ENCODE measurements at places on chromosomes 4 and X. TPM values are rescaled to one million over a fixed set of nuclear protein-coding genes. Genes with fewer than 3 reads are reported as not detected.
A peak's percentile ranks its signal among the peaks of the same experiment; 100 is the strongest.

GRCh38 chrX:136397001-136397400 lies 90.7 kb upstream of the BRS3 start:
- H3K27me3 ChIP-seq = no peaks in the 10 kb centered on the region
- DNase-seq = no peak
- H3K27ac ChIP-seq = no peak overlapping the region
- H3K4me3 ChIP-seq = no peak overlapping the region
- H3K4me1 ChIP-seq = no peaks in the 10 kb centered on the region

- H3K27me3 ChIP-seq = no peaks in the 10 kb centered on the region
- peaks cover 21% of the 10 kb centered on the region for H3K4me1 ChIP-seq
- H3K27ac ChIP-seq = no peak overlapping the region
- DNase-seq = no peak
Measured at GRCh38 chrX:17798921-17799320, 61.6 kb downstream of the SCML1 start.

DNA sequence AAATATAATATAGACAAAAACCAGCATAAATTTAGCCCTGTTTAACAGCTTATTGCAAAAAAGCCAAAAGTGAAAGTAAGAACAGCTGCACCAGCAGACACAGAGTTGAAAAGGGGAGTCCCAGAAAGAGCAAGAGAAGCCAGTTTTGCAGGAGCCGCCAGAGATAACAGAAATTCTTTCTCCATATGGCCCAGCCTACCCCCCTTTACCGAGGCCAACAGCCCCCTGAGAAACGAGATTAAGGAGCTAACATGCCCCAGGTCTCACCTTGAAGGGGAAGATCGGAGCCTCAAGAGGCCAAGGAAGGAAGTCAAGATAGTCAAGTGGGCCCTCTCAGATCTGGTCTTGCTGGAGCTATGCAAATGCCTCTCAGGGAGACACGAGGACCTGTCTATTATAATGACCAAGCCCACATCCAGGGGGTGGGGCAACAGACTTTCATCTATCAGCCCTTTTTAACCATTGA lies 4.8 kb downstream of the ACOX3 start:
- H3K4me3 ChIP-seq = peak overlapping the region; percentile 34
- H3K4me1 ChIP-seq = peaks cover 30% of the 10 kb centered on the region
- no peaks in the 10 kb centered on the region for H3K36me3 ChIP-seq
- DNase-seq = no peak
- no peak overlapping the region for H3K27ac ChIP-seq

DNA sequence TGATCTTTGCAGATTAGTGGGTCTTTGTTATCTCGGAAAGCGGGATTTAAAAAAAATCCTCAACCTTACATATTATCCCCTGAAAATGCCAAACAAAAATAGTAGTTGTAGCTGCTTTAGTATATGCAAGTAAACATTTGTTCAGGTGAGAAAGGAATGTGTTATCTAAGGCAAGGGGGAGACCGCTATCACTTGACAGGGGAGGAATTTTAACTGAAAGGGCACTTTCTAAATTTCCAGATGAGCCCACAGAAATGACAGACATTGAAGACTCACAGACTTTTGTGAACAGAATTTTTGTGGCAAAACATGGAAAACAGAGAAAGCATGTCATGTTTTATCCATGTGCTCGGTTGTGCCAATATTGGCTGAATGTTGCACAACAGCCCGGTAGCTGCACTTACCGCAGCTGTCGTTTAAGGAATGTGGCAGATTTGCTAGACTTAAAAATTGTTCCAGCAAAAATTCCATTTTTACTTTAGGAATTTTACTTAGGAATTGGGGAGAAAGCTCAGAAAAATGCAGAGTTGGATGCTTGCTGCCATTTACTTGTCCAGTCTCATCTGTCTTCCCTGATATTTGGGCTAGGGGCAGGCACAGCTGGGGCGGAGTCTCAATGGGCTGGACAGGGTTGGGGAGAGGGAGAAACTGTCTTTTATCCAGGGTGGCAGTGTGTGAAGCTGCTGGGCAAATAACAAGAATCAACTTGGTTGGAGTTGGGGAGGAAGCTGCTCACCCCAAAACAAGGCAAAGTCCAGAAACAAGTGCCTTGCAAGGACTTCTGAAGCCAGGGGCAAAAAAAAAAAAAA lies 94.6 kb upstream of the RPS6KA3 start:
- no peak overlapping the region for H3K27ac ChIP-seq
- H3K36me3 ChIP-seq = no peaks in the 10 kb centered on the region
- H3K4me3 ChIP-seq = no peak overlapping the region
- no peaks in the 10 kb centered on the region for H3K27me3 ChIP-seq
- H3K4me1 ChIP-seq = peaks cover 24% of the 10 kb centered on the region

DNA sequence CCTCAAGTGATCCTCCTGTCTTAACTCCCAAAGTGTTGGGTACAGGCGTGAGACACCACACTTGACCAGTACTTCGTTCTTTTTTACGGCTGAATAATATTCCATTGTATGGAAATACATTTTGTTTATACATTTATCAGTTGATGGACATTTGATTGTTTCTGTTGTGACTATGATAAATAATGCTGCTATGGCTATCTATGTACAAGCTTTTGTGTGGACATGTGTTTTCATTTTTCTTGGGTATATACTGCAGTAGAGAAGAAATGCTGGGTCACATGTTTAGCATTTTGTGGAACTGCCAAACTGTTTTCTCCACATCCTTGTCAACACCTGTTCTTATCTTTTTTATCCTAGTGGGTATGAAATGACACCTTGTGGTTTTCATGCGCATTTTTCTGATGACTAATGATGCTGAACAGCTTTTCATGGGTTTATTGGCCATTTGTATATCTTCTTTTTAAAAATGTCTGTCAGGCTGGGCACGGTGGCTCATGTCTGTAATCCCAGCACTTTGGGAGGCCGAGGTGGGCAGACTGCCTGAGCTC lies 37.3 kb downstream of the SAT1 start:
- no peak for DNase-seq
- H3K27ac ChIP-seq = no peak overlapping the region
- H3K27me3 ChIP-seq = no peaks in the 10 kb centered on the region
- H3K4me1 ChIP-seq = peaks cover 13% of the 10 kb centered on the region

GRCh38 chr4:76659103-76659490 lies 224.1 kb downstream of the SHROOM3 start:
- no peak overlapping the region for H3K4me3 ChIP-seq
- no peaks in the 10 kb centered on the region for H3K36me3 ChIP-seq
- H3K4me1 ChIP-seq = peaks cover 13% of the 10 kb centered on the region
- H3K27ac ChIP-seq = no peak overlapping the region
- DNase-seq = no peak

The XAGE2 gene
- not detected for total RNA-seq

The FAM3A gene
- 29.9 TPM for total RNA-seq
